ENCODE measurements at places on chromosomes 11 and 22. TPM values are rescaled to one million over a fixed set of nuclear protein-coding genes. Genes with fewer than 3 reads are reported as not detected.

The OR2AG2 gene
- 0.14 TPM for total RNA-seq

The SYT9 gene
- not detected for total RNA-seq

The IGF2 gene
- 8.6 TPM for total RNA-seq

GRCh38 chr22:22955866-22956535 lies 68.4 kb downstream of the IGLL5 start:
- H3K4me3 ChIP-seq, result no peak overlapping the region
- H3K4me1 ChIP-seq, result peaks cover 3% of the 10 kb centered on the region
- H3K27ac ChIP-seq, result no peak overlapping the region

DNA sequence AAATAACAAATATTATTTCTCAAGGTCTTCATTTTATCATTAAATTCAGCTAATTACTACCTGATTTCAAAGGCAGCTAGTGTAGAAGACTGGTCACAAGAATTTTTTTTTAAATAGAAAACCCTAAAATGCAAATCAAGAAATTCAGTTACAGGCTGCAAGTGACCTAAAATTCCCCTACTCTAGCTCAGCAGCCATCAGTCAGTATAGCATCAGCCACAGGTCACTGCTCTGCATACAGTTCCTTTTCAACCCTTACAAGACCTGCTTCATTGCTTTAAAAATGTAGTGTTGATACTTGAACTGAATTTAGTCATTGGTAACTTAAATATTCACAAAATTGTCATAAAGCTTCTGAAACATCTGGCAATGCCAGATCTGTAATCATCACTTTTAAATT lies 9.5 kb upstream of the B3GNT6 start:
- no peaks in the 10 kb centered on the region for H3K4me1 ChIP-seq
- no peak overlapping the region for H3K27ac ChIP-seq
- no peak for DNase-seq
- H3K4me3 ChIP-seq, result no peak overlapping the region
- peaks cover 3% of the 10 kb centered on the region for H3K36me3 ChIP-seq

DNA sequence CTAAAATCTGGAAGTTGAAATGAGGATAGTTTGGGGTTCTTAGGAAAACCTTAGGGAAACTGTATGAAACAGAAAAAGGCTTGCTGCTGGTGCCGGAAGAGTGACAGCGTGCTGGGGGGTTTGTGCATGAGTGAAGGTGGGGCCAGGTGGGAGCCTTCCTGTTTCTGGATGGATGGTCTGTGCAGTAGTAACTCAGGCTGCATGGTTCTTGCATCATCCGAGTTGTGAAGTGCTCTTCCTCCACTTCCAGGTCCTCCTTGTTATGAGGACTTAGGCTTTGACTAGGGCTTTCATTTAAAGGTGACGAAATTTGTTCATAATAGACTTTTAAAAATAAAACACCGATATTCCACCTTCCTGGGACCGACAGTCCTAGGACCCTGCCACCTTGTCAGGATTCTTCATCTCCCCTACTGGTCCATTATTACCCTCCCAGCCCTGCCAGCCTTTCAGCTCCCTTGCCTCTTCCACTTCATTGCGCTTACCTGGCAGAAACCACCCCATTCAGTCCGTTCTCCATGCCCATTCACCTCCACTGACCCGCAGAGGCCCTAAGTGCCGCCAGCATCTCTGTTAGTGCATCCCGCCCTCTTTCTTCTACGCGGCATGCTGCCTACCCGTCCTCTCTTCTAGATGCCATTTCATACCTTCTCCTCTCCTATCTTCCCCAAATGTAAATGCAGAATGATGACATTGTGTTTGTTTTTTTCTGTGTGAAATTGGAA lies 47.3 kb downstream of the PPFIA1 start:
- H3K36me3 ChIP-seq, result peaks cover 7% of the 10 kb centered on the region
- no peak overlapping the region for H3K27ac ChIP-seq
- peaks cover 20% of the 10 kb centered on the region for H3K4me1 ChIP-seq
- H3K27me3 ChIP-seq, result no peaks in the 10 kb centered on the region
- no peak overlapping the region for H3K4me3 ChIP-seq

DNA sequence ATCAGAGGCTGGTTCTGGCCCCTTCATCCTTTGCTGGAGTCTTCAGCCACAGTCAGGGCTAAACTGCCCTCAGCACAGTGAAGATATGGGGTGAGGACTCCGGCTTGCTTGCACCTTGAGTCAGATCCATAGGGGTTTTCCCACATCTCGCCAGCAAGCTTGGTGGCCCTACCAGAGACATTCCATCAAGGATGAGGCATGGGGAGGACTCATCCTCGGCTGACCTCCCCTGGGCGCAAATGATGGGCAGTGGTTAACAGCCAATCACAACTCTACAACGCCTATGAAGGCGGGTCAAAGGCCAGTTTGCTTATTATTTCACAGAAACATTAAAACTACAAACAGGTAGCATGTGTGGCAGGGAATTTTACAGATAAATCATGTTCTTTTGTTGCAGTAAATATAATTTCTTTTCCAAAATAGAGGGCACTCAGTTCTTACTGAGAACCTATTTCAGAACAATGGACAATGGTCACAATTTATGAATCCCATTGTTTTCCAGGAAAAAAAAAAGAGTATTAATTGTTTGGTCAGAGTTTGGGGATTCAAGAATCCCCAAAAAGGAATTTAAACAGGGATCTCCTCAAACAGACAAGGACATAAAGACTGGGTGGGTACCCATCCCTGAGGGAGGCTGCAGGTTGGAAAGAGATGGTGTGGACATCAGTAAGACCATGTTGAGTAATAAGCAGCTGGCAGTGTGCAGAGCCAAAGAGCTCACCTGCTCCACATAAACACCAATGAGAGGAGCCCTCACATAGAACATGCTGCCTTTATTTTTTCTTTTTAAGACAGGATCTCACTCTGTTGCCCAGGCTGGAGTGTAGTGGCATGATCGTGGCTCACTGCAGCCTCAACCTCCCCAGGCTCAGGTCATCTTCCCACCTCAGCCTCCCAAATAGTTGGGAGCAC lies 14.8 kb downstream of the PLAAT3 start:
- H3K27ac ChIP-seq, result no peak overlapping the region
- H3K36me3 ChIP-seq, result no peaks in the 10 kb centered on the region
- H3K4me1 ChIP-seq, result peaks cover 4% of the 10 kb centered on the region
- no peaks in the 10 kb centered on the region for H3K27me3 ChIP-seq
- no peak overlapping the region for H3K4me3 ChIP-seq

DNA sequence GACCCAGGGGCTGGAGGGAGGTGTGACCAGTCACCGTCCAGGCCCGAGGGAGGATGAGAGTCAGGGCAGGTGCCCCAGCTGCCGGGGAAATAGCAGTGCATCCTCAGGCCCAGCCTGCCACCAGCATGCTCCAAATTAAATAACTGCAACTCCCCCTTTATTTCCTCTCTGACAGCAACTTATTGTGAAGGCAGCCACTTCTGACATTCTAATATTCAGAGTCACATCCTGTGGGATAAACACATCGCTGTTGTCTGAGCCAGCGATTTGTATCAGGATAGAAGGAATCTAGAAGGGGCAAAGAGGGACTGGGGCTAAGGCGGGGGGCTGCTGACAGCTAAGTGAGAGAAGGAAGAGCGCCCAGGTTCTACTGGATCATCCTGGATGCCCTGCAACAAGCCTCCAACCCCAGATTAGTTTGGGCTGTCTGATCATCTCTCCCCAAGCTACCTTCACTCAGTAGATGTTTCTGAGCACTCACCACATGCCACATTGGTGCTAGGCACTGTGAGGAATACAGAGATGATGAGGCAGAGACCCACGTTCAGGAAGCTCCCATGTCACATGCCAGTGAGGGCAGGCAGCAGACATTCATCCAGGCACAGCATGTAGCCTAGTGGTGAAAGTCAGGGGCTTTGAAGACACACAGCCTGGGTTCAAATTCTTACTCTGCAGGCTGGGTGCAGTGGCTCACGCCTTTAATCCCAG lies 214.1 kb downstream of the BUD13 start:
- H3K27ac ChIP-seq, result no peak overlapping the region
- no peaks in the 10 kb centered on the region for H3K36me3 ChIP-seq
- H3K27me3 ChIP-seq, result peaks cover 5% of the 10 kb centered on the region
- no peaks in the 10 kb centered on the region for H3K4me1 ChIP-seq
- no peak for DNase-seq

Measured in activated CD4-positive, alpha-beta T cell treated with anti-CD3 and anti-CD28 coated beads for 36 hours (primary cell).